ENCODE measurements at places on chromosomes 1 and 21.
A peak's percentile ranks its signal among the peaks of the same experiment; 100 is the strongest.

GRCh38 chr1:20184481-20184900 is 1.4 kb upstream of the UBXN10 start:
- peak; percentile 21 for DNase-seq

GRCh38 chr1:41493117-41493536 is 8.6 kb upstream of the EDN2 start:
- DNase-seq = peak; percentile 87

- DNase-seq = no peak
These were observed 95.1 kb downstream of the TAS1R2 start for GRCh38 chr1:18764362-18764761.

DNA sequence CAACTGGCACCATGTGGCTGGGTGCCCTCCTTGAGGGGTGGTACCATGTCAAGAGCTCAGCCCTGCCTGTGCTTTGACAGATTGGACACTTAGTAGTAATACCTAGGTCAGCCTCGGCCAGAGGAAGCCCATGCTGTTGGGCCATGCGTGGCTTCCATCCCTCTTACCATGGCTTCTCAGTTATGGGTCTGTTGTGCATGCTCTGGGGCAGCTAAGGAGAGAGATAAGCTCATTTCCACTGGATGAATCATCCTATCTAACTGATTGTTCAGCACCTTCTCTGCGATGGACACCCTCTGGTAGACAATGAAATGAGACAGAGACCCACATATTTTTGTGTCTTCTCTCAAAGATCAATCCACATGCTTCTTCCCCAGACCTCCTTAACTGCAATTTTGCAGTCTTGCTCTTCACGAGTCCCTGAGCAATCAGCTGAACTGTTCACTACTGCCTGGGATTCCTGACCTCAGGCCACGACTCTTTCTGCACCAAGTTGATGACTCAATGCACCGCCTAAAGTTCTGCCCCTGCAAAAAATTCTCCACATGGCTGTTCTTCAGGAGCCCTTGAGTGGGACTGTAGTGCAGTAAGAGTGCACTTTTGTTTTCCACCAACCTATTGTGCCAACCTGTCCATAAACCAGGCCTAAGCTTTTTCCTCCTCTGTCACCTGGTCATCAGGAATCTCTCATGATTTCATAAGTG is 6.9 kb upstream of the TRIM62 start:
- DNase-seq = no peak

DNA sequence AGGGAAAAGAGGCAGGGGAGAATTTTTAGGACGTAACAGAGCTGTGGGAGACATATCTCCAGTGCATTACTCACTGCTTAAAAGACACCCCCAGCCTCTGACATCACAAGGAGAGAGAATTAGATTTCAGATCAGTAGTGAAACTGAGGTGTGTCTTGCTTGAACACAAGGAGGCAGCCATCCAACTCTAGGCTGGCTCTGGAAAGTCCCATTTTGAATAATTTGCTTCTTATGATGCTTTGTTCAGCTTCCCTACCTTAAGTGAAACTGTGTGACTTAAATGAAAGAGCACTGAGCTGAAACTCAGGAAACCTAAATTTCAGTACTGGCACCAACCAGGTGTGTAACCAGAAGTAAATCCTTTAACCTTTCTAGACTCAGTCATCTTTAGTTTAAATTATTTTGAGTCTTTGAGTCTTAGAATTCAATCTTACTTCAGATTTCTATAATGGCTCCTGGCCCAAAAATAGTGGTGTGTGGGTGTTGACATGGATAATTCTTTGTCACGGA is 251.6 kb upstream of the SGIP1 start:
- peak; percentile 66 for DNase-seq

DNA sequence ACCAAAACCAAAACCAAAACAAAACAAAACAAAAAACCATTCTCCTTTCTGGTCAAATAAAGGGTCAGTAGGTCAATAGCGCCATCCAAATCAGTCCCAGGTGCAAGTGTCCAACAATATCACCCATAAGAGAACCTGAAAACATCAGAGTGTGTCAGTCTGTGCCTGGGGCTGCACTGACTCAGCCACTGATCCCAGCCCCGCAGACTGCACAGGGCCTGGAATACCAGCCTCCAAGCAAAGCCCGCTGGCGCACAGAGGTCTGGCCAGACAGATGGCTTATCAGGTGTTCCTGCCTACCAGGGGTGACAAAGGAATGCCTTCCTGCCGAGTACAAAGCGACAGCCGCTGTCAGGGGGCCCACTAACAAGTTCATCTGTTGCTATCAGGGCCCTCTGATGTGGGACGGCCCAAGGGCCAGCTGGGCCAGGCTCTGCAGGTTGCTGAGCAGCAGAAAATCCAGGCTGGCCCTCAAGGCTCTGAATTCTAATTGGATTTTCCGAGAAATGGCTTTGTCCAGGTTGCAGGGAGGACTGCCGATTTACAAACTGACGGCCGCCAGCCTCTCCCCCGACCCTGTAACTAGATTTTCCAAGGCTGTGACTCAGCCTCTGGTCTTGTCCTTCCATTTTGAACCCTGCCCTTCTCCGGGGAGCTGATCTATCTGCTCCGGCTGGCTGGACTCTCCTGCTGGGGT is 13.7 kb upstream of the TMEM51 start:
- DNase-seq = no peak

- DNase-seq = no peak
These were observed 54.4 kb downstream of the KCNAB2 start for GRCh38 chr1:6099787-6100765.

DNA sequence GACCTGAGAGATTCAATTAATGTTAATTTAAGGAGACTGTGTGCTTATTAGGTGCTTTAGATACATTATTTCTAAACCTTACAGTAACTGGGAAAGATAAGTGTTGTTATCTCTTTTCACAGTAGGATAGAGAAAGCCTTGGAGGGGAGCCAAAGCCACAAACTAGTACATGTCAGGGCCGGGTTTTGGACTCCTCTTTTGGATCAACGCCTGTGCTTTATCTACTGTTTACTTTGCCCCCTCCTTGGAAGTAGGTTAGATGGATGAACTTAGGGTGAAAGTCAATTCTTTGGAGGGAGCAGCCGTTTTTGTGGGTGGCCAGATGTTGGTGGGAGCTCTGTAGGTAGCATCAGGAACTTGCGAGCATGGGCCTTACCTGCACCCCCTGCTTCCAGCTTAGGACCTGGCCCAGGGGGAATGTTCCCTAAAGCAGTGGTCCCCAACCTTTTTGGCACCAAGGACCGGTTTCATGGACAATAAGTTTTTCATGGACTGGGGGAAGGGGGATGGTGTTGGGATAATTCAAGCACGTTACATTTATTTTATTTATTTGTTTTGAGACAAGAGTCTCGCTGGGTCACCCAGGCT is 1.7 kb downstream of the HHAT start:
- DNase-seq = no peak

- no peak for DNase-seq
These were observed 208.2 kb upstream of the SGIP1 start for GRCh38 chr1:66325594-66326380.

- peak; percentile 27 for DNase-seq
These were observed 27.7 kb downstream of the CR1L start for GRCh38 chr1:207672522-207673130.

DNA sequence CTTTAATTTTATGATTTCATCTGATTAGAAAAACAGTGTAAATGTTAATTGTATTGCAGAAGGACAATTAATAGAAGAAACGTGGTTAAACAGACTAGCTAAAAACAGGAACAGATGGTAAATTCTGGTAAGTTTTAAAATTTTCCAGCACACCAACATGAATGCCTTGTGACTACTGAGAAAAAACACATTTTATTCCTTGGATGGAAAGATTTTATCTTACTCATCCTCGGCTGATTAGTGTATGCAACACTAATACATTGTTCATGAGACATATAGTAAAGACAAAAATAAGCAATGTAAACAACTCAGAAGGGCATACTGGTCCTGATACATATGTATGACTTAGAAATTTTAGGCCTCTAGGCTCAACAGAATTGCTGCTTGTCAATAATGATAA is 4.9 kb upstream of the AK5 start:
- no peak for DNase-seq

- DNase-seq = no peak
These were observed 20.4 kb downstream of the RAP1GAP start for GRCh38 chr1:21648791-21649190.

All from A549 (cell line).